Metanephros (tissue), 2 donors: ENCODE measurements at places on chromosomes 4 and X. TPM values are rescaled to one million over a fixed set of nuclear protein-coding genes. Genes with fewer than 3 reads are reported as not detected.

Gene ANXA3
- 47.5 TPM for total RNA-seq

Gene F8A3
- 5.4 TPM for total RNA-seq

Gene SPOCK3
- total RNA-seq, result 6.1 TPM

Gene MND1
- 4.4 TPM for total RNA-seq

Gene CLDN22
- total RNA-seq, result not detected

Gene ETDB
- not detected for total RNA-seq

Gene CENPVL1
- 0.18 TPM for total RNA-seq

Gene HSFX1
- 1.7 TPM for total RNA-seq

Gene ABCG2
- 11.2 TPM for total RNA-seq

Gene AKAP4
- total RNA-seq, result not detected

Gene CLGN
- total RNA-seq, result 0.47 TPM

Gene ARMCX1
- total RNA-seq, result 43.8 TPM

Gene CLDN34
- total RNA-seq, result 0.23 TPM

Gene BGN
- total RNA-seq, result 79.5 TPM

Gene EIF4E
- total RNA-seq, result 97.7 TPM

Gene SPACA5
- total RNA-seq, result not detected

Gene CT45A2
- total RNA-seq, result not detected

Gene GPAT3
- 32.4 TPM for total RNA-seq

Gene TMEM187
- 4.3 TPM for total RNA-seq

Gene IL2RG
- 3.2 TPM for total RNA-seq

Gene SERTM2
- 1.3 TPM for total RNA-seq

Gene GPRASP2
- 38.1 TPM for total RNA-seq
